Psoas muscle (tissue), 8 donors: ENCODE measurements at places on chromosomes 1 and 21. TPM values are rescaled to one million over a fixed set of nuclear protein-coding genes. Genes with fewer than 3 reads are reported as not detected.

LRRN2 gene
- 0.95 TPM for total RNA-seq

IVL gene
- not detected for total RNA-seq

TAF5L gene
- total RNA-seq, result 41.2 TPM

DAB1 gene
- 0.28 TPM for total RNA-seq

GCSAML gene
- not detected for total RNA-seq

PYHIN1 gene
- not detected for total RNA-seq

ELAPOR1 gene
- total RNA-seq, result 0.46 TPM

ADGRB2 gene
- 0.61 TPM for total RNA-seq

NBPF10 gene
- 1.3 TPM for total RNA-seq

NDC1 gene
- 5.7 TPM for total RNA-seq

C1orf94 gene
- not detected for total RNA-seq

SLC44A5 gene
- 0.06 TPM for total RNA-seq

GFI1 gene
- not detected for total RNA-seq

ETNK2 gene
- total RNA-seq, result 0.88 TPM

ANGPTL1 gene
- 40.7 TPM for total RNA-seq

NPHS2 gene
- not detected for total RNA-seq

KANK4 gene
- 0.12 TPM for total RNA-seq

RGS13 gene
- total RNA-seq, result 0.25 TPM

TMEM240 gene
- total RNA-seq, result 1.2 TPM

SPRR5 gene
- not detected for total RNA-seq

FNBP1L gene
- 19.3 TPM for total RNA-seq

KRTAP19-3 gene
- 1.1 TPM for total RNA-seq

MRAP gene
- total RNA-seq, result not detected

FGR gene
- total RNA-seq, result 3.5 TPM

ST6GALNAC3 gene
- total RNA-seq, result 5.4 TPM

AGMAT gene
- total RNA-seq, result 2.6 TPM

CDC7 gene
- 0.46 TPM for total RNA-seq

SMAP2 gene
- total RNA-seq, result 6.9 TPM

EPS15 gene
- total RNA-seq, result 61.0 TPM

PRR9 gene
- not detected for total RNA-seq

TAL1 gene
- total RNA-seq, result 1.5 TPM

ORC1 gene
- total RNA-seq, result 0.10 TPM

CFHR4 gene
- not detected for total RNA-seq

NTNG1 gene
- not detected for total RNA-seq

TTC39A gene
- 12.4 TPM for total RNA-seq

SLAMF7 gene
- 0.08 TPM for total RNA-seq

PLPPR4 gene
- total RNA-seq, result 0.10 TPM

HSD11B1 gene
- total RNA-seq, result 3.0 TPM

A3GALT2 gene
- not detected for total RNA-seq

TP53BP2 gene
- 17.1 TPM for total RNA-seq

CD1E gene
- not detected for total RNA-seq

RIPK4 gene
- total RNA-seq, result not detected

CFHR2 gene
- total RNA-seq, result not detected
